Thyroid gland (tissue), 4 donors: ENCODE measurements at places on chromosomes 7 and 10. TPM values are rescaled to one million over a fixed set of nuclear protein-coding genes. Genes with fewer than 3 reads are reported as not detected.

Gene EMX2
- not detected for total RNA-seq

GRCh38 chr10:62437696-62438095, 63.5 kb downstream of the ZNF365 start:
- no peaks in the 10 kb centered on the region for H3K27me3 ChIP-seq
- DNase-seq = no peak
- no peak overlapping the region for H3K4me3 ChIP-seq
- no peak overlapping the region for H3K27ac ChIP-seq
- no peaks in the 10 kb centered on the region for H3K4me1 ChIP-seq

GRCh38 chr10:11164803-11165590, 147.3 kb downstream of the CELF2 start:
- DNase-seq = peak; percentile 54
- H3K27ac ChIP-seq = peak overlapping the region; percentile 47
- no peaks in the 10 kb centered on the region for H3K36me3 ChIP-seq

DNA sequence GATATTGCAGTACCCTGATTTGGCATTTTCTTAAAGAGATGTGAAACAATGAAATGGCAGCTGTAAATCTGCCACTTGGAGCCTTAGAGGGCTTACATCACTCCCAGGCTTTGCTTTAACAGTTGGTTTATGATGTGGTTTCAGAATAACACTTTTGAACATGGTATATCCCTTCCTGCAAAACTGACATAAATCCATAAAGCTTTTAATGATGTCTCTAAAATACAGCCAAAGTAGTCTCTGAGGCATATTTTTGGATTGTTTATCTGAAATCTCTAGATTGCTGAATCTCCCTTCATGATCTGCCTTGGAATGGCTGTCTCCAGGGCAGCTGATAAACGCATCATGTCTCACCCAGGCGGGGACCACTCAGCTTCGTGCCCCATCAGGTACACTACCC, 377.8 kb upstream of the C7orf33 start:
- DNase-seq = no peak
- no peak overlapping the region for H3K27ac ChIP-seq
- H3K27me3 ChIP-seq = no peaks in the 10 kb centered on the region
- H3K4me1 ChIP-seq = peaks cover 5% of the 10 kb centered on the region
